ENCODE measurements at places on chromosomes 1 and 21. TPM values are rescaled to one million over a fixed set of nuclear protein-coding genes. Genes with fewer than 3 reads are reported as not detected.
A peak's percentile ranks its signal among the peaks of the same experiment; 100 is the strongest.

DNA sequence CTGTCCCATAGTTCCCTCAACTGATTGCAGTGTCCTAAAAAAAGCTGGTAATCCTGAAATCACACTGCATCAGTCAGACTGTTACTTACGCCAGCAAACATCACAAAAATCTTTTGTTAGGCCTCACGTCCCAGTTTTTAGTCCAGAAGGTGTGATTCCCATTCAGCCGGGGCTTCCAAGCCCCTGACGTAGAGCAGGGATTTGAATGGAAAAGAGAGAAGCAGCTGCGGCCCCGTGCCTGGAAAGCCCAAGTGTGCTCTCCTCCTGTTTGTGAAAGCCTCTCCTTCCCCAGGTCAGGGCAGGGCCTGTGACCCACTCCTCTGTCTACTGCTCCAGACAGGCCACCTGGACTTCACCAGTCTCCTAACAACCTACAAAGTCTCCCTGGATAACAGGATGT, 20.7 kb downstream of the KCNA10 start:
- no peak for DNase-seq

Gene TMEM51
- total RNA-seq = 1.4 TPM

DNA sequence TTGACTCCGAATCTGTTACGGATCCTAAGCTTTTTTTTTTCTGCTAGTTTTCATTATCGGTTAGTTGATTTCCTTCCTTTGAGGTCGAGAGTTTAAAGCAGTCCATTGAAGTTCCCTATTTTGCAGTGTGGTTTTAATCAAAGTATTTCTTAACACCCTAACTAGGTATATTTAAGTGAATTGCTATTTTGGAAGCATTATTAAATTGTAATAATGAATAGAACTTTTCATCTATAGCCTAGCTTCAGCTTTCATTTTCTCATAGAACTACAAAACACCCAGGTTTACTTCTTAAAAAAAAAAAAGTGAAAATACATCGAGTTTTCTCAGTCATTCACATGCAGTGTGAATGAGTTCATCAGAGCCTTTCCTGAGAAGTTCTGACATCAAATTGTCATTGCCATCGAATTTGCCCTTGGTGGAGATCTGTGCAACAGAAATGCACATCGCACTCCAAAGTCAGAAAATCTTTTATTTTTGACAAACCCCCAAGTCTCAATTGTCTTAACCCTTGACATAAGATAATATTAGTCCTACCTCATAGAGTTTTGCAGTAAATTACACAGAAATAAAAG, 1.1 kb upstream of the LBR start:
- DNase-seq = no peak

- DNase-seq = no peak
Measured at GRCh38 chr1:242718967-242719366, 194.5 kb upstream of the PLD5 start.

- DNase-seq = no peak
Measured at GRCh38 chr1:180918519-180918918, 5.8 kb downstream of the KIAA1614 start.

Gene CRB1
- total RNA-seq = not detected

DNA sequence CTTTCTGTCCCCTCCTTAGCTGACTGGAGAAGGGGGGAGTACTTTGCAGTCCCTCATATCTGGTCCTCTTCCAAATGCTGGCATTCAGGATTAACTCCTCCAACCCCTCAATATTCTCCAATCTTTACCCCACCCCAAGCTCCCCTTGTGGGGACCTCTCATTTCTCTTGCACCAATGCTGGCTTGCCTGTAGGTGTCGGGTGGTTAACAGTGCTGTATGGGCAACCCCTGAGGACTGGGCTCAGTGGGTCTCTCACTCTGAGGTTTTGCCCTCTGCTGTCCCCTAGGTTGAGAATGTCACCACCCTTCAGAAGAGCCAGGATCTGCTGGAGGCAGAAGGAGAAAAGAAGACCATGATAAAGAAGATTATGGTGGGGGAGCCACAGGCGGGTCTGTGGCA, 27.0 kb downstream of the MROH7 start:
- DNase-seq = no peak

Gene OR2L5
- 0.09 TPM for total RNA-seq

DNA sequence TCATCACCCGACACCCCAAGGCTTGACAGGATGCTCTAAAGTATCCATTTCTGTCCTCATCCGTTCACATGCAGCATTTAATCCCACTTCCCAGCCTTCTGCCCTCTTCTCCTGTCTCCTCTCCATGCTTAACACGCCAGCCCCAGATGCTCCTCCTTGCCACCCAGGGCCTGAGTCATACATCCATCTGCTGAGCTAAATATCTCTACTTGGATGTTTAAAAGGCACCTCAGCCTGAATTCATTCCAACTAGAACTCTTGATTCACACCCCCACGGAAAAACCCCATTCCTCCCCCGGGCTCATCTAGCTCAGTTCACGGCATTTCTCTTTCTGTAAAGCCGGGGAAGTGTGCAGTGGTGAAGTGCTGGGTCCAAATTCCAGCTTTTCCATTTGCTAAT, 27.7 kb downstream of the TEX35 start:
- DNase-seq = no peak

Gene HSD3B1
- total RNA-seq = 0.67 TPM

- no peak for DNase-seq
Measured at GRCh38 chr1:170309389-170310013, 163.7 kb downstream of the NTMT2 start.

Gene RXFP4
- total RNA-seq = not detected

Gene OR10K1
- total RNA-seq = not detected

DNA sequence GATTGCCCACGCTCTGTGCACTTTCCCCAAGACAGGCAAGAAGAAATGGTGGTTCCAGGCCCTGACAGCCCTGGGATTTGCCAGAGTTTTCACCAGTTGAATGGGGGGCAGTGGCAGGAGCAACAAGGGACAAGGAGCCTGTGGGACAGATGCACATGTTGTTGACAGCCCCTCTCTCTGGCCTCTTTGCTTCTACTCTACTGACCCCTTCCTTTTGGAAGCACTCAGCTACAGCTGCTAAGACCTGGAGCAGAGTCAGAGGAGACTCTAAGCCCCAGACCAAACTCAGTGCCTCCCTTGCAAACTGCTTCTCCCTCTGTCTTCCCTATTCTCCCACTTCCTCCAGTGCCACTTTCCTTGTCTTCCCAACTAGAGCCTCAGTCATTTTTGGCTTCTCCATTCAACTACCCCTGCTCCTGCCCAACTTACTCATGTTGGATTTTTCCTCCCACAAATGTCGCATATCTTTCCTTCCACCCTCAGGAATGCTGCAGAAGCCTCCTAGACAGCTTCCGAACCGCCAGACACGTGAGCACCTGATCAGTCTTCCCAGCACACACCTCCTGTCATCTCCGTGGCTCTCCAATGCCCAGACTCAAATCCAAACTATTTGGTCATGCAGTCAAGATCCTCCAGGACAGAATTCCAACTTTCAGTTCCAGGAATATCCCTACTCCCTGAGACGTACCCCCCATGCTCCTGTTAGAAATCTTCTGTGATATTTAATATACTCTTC, 9.1 kb downstream of the INKA2 start:
- DNase-seq = peak; percentile 28

DNA sequence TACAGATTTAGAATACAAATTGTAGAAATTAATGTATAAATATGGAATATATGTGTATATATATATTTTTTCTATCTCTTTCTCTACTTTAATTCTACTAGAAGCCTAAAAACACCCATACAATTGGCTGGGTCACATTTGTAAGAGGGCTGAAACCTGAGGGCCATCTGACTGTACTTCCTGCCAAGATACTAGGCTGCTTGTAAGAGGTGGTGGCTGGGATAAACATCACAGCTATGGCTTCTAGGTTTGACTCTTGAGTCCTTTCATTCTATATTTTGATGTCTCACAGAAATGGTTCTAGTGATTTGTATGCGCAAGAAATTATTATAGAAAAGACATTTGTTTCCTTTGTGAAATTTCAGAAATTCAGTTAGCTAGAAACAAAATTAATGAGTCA, 1155.2 kb upstream of the B3GALT2 start:
- no peak for DNase-seq

DNA sequence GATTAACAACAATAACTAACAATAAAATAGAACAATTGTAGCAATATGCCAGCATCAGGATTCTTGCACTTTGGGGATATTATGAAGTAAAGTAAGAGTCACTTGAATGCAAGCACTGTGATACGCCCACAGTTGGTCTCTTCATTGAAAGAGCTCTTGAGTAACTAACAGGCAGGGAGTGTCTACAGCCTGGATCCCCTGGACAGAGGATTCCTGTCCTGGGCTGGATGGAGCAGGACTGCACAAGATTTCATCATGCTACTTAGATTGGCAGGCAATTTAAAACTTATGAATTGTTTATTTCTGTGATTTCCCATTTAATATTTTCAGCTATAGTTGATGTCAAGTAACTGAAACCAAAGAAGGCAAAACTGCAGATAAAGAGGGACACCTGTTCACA, 13.7 kb upstream of the KRTAP19-5 start:
- no peak for DNase-seq

DNA sequence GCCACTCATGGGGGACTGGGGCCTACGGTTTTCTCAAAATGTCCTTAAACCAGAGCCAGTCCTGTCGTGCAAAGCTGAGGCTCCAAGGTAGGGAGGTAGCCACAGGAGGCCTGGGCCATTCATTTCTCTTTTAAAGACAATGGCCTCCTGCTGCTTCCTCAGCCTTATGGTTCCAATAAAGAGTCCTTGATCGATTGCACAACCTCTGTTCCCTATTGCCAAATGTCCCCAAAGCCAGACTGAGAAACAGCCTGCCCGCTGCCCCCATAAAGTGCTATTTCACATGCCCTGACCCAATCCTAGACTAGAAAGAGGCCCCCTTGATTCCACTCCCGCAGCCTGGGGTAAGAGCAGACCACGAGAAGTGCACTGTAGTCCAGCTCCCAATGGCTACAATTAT, 166.7 kb downstream of the CLIC6 start:
- DNase-seq = no peak

Gene CYP4A11
- total RNA-seq = 190 TPM

DNA sequence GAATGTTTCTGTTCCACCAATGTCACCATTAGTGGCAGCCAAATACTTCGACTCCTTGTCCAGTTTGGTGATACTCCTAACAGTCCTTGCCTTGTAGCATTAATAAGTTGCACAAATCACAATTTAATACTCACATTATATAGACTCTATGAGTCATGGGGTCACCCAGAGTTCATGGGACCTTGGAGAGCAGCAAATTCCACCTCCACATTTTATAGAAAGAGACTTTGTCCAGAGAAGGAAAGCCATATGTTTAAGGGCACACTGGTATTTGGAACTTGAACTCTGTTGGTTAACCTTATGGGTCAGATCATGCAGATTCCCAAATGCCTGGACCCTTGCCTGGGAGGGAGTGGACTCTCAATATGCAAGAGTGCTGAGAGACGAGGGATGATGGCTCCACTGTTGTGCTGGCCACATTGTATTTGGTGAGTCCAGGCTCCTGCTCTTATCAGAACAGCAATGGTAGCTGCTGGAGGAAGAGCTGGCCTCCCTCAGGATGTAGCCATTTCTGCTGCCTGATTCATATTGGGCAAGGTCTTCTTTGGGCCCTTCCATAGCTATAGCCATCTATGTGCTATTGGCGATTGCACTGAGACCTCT, 30.6 kb downstream of the DNAJC6 start:
- no peak for DNase-seq

GRCh38 chr1:243559575-243560162, 290.4 kb downstream of the AKT3 start:
- no peak for DNase-seq

Gene ARHGEF10L
- 169 TPM for total RNA-seq

Gene CENPL
- total RNA-seq = 19.1 TPM

Gene DAP3
- 43.1 TPM for total RNA-seq

DNA sequence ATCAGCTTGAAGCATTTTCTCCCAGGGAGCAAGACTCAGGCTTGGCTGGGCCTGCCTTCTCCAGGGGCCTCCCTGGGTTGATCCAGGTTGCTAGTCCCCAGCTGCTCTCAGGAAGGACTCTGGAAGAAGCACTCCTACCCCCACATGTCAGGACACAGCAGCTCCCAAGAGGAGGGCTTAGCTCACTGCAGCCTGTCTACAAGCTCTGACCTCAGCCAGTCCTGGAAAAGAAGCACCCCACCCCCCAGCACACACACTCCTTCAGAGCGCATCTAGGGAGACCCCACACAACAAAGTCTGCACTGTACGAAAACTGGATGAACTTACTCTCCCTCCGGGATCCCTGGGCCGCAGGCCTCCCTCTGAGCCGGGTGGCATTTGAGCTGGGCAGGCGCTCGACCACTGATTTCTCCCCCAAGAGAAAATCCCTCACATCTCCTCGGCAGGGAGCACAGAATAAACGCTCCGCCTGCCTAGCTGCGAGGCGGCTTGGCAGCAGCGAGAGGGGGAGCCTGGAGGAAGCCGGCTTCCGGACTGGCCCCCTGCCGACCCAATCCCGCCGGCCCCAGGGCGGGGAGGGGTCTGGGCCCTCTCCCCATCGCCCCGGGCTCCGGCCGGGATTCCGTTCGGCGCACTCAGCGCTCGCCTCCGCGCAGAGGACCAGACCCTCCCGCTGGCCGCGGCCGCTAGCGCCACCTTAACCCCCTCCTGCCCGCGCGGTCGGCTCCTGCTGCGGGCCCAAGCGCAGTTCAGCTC, at the start of gene KCNA2:
Gene KCNA2 (minus strand): TSS at position 458 of the 756 bp plus-strand sequence. CDS start 1,576 bp downstream, outside the sequence.
- DNase-seq = no peak

Gene MYCL
- total RNA-seq = 1.8 TPM

DNA sequence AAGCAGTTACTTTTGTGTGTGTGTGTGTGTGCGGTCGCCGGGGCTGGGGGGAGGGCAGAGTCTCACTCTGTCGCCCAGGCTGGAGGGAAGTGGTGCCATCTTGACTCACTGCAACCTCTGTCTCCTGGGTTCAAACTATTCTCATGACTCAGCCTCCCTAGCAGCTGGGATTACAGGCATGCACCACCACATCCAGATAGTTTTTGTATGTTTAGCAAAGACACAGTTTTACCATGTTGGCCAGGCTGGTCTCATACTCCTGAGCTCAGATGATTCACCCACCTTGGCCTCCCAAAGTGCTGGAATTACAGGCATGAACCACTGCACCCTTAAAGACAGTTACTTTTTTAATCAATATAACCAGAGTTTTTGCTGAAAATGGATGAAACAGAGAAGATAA, 207.0 kb downstream of the PTPRC start:
- no peak for DNase-seq

DNA sequence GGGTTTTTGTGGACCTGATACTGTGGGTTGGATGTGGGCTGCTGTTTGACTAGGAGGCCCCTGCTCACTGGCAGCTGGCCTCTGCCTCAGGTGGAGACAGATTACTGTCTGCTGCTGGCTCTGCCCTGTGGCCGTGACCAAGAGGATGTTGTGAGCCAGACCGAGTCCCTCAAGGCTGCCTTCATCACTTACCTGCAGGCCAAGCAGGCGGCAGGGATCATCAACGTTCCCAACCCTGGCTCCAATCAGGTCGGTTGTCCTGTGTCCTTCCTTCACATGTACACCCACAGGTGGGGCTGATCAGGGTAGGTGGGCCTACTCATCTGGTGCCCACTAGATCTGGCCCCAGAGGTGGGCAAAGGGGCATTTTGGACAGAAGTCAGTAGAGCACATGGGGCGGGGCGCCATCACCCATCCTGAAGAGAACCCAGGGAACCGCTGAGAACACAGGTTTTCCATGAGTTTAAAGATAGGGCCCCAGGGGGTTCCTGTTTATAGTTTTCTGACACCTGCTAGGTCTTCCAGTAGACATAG, 37.2 kb downstream of the ZBTB17 start:
- DNase-seq = no peak

GRCh38 chr1:229017091-229017490, 253.8 kb upstream of the RAB4A start:
- DNase-seq = no peak
